Activated CD4-positive, alpha-beta T cell treated with anti-CD3 and anti-CD28 coated beads for 36 hours (primary cell): ENCODE measurements at places on chromosomes 11 and 22.

- no peak for DNase-seq
Observed at GRCh38 chr22:44102856-44103255, 77.9 kb upstream of the PARVG start.

DNA sequence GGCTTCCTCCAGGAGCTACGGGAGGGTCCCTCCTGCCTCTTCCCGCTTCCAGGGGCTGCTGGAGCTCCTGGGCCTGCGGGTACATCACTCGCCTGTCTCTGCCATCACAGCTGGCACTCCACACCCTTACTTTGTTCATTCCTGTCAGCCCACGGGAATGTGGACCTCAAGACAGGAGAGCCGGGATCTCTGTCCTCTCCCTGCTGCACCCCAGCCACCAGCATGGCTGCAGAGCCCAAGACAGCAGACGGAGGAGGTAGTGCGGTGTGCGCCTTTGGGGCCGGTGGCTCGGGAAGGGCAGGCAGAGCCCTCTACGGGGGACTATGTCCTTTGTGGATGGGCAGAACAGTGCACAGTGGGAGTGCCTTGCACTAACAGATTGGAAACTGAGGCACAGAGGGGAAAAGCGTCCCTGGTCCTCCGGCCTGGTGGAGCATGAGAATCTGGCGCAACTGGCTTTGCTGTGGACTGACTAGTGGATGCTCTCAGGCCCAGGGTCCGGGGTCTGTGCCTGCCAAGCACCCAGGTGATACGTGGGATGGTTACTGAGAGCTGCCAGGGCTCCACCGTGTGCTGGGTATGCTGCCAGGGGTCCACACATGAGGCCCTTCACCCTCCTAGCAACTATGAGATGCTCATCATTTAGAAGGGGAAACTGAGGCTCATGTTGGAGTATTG, 47.3 kb downstream of the IGF2 start:
- no peak for DNase-seq

GRCh38 chr11:79156031-79156430, 284.8 kb downstream of the TENM4 start:
- DNase-seq: no peak

DNA sequence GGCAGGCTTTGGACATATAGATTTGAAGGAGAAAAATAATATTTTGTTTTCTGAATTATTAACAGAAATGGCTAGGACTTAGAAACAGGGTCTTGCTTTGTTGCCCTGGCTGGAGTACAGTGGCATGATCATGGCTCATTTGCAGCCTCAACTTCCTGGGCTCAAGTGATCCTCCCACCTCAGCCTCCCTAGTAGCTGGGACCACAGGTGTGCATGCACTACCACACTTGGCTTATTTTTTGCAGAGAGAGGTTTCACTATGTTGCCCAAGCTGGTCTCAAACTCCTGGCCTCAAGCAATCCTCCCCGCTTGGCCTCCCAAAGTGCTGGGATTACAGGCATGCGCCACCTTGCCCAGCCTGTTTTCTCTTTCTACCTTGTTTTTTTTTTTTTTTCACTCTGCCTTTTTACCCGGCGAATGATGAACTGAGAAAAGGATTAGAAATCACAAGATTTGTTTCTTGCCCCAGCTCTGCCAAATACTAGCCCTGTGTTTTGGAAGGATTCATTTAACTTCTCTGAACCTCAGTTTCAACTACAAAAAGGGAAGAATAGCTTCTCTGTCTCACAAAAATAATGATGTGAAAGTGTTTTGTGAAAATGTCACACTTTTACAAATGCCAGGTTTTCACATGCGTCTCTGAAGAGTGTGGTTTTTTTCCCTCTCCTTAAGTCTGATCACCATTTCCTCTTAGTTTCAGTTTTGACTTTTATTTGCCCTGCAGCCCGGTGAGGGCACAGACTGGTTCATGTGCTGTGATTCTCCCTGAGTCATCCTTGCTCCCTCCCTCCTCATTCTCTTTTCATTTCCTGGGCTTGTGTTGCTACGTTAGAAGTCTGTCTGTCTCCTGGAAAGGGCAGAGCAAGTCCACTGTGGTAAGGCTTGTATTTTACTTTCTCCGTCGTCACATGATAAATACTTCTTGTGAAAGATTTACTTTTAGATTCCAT, 67.7 kb downstream of the BCL2L13 start:
- DNase-seq: peak; percentile 72

- peak; percentile 34 for DNase-seq
Observed at GRCh38 chr11:45083544-45084087, 62.8 kb upstream of the PRDM11 start.

GRCh38 chr11:57482782-57483561, 22.6 kb downstream of the RTN4RL2 start:
- peak; percentile 86 for DNase-seq

DNA sequence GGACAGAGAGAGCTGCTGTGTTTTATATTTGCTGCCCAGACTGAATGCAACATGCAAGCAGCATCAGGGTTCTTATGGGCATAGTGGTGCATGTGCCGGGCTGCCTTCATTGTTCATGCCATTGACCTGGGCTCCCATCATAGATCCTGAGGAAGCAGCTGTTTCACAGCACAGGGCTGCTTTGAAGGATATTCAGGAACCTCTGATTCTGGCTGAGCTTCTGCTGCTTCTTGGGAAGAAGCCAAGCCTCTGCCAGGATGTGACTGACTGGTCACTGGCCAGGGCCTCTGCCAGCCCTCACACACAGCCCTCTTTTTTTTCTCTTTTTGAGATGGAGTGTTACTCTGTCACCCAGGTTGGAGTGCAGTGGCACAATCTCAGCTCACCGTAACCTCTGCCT, 43.3 kb downstream of the CYB5R2 start:
- DNase-seq: no peak

DNA sequence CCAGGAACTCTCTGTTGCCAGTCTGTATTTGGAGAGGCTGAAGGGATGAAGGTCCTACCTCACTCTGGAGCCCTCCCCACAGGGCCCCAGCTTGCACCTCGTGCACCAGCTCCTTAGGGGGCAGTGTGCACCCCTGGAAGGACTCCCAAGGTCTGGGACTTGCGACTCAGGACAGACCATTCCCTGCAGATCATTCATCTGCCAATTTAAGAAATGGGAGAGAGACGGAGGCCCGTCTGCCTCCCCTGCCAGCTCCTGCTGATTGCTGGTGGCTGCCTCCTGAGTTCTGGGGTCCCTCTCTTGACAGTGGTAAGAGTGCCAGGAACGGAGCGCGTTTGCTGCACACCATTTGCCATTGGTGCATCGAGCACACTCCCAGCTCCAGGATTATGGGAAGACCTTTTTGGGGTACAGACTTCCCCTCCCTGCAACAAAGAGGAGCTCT, 27.4 kb upstream of the MALAT1 start:
- DNase-seq: peak; percentile 47

DNA sequence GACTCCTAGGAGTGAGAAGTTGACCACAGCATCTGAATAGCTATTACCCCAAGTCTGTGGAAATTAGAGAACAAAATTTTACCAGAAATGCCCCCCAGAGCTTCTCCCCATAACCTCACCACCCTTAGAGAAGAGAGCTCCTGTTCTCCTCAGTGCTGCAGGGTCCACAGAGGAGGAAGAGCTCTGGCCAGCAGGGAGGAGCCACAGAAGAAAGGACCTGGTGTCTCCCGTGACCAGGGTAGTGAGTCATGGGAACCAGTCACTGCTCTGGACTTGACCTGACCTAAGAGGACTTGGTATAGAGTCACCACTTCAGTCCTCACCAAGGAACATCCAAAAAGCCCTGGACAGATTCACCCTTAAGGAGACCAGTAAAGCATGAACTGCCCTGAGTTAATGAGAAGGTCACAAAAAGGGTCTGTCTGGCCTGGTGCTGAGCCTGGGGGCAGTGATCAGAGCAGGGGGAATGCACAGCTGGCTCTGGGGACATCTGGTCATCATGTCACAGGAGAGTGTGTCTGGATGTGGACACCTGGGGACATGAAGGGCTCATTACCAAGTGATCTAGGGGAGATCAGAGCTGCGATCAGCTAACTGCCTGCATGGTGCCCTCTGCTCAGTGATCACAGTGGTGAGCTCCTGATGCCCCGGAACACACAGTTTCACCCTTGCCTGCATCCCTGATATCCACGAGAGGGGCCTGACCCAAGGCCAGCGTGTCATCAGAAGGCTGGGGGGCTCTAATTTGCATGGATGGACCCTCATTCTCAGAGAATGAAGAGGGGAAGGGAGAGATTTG, 103.3 kb upstream of the TOP3B start:
- no peak for DNase-seq

GRCh38 chr11:76696756-76697155, 26.2 kb upstream of the LRRC32 start:
- no peak for DNase-seq

GRCh38 chr11:73981051-73981805, 1.4 kb downstream of the UCP2 start:
- DNase-seq: no peak

- no peak for DNase-seq
Observed at GRCh38 chr11:4882543-4882942, 843 bp downstream of the OR51T1 start.

GRCh38 chr22:19129871-19130270, 1.2 kb upstream of the TSSK2 start:
- DNase-seq: no peak

- DNase-seq: no peak
Observed at GRCh38 chr11:116849060-116849459, 11.6 kb upstream of the APOA1 start.

DNA sequence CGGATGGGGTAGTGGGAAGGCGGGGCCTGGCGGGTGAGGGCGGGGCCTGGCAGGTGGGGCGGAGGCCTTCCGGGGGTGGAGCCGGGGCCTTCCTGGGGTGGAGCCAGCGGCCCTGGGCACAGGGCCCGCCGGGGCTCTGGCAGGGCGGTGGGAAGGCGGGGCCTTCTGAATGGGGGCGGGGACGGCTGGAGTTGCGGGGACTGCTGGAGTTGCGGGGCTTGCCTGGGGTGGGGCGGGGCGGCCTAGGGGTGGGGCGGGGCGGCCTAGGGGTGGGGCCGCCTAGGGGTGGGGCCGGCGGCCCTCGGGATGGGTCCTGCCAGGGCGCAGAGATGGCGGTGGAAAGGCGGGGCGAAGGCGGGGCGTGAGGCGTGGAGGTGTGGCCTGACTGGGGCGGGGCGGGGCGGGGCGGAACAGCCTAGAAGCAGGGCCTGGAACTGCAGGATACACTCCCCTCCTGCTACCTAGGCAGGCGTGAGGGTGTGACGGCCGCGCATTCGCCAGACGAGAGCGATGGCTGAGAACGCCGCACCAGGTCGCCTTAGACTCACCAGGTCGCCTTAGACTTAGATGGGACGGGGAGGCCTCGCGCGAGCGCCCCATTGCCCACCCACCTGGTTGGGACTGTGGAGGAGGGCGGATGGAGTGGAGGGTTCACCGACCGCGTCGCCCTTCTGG, 19.3 kb downstream of the RRP7A start:
- DNase-seq: peak; percentile 91

- DNase-seq: no peak
Observed at GRCh38 chr11:72871119-72871518, 56.9 kb downstream of the ATG16L2 start.

DNA sequence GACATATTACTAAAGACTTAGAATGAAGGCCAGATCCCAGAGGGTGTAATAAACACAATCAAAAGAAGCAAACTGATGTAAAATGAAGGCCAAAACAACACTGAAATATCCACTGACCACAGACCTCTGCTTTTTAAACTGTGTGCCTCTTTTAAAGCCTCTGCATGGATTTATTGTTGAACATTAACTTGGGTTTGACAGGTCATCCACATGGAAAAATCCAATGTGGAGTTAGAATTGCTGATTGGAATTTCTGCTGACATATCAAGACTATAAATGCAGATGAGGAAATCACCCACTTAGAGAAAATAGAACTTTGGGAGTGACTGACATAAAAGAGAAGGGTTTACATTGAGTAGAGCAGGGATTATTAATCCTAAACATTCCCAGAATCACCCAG, 853.9 kb upstream of the RAG2 start:
- DNase-seq: no peak

DNA sequence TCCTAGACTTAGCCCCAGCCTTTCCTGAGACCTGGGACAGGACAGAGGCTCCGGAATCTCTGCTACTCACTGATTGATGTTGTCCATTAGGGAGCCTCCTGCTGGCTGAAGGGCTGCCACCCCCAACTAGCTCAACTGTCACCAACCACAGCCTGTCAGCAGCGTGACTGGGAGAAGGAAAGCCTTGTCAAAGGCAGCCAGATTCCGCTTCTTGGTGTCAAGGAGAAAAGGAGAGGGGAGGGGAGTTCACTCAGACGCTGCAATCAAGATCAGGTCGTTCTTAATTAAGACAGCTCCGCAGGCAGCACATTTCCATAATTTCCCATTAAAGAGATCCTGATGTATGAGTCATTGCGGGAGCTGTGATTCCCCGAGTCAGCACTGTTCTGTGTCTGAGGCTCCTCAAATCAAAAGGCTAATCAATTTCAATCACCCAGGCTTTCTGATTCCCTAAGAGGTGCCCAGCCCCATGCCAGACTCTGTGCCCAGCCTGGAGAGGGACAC, 152.8 kb upstream of the ZBED5 start:
- no peak for DNase-seq

GRCh38 chr11:67312187-67313021, 9.1 kb downstream of the SSH3 start:
- DNase-seq: peak; percentile 57

- no peak for DNase-seq
Observed at GRCh38 chr22:39290724-39291161, 28.7 kb downstream of the RPL3 start.

DNA sequence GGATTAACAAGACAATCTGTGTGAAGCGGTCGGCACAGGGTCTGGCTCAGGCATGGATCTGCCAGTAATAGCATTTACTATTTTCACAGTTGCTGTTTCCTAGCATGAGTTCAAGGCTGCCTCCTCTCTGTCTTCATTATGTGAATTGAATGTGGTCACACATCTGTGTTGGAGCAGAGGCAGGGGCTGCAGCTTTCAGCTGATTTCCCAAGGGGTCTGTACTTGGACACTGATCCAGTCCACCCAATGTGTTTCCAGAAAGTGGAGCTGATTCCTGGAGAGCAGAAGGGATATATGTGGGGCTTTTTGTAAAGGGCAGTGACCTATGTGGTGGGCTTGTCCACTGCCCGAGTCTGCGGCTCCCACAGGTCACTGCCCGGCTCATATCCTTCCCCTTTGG, 3.5 kb upstream of the CELSR1 start:
- no peak for DNase-seq

GRCh38 chr22:18148293-18148965, 1.5 kb upstream of the USP18 start:
- no peak for DNase-seq

GRCh38 chr11:110929129-110929528, 216.9 kb upstream of the ARHGAP20 start:
- no peak for DNase-seq

GRCh38 chr11:17650127-17650911, 69.1 kb upstream of the MYOD1 start:
- no peak for DNase-seq
